ENCODE measurements at places on chromosomes 4 and X. TPM values are rescaled to one million over a fixed set of nuclear protein-coding genes. Genes with fewer than 3 reads are reported as not detected.

The ADGRG4 gene
- not detected for total RNA-seq

GRCh38 chr4:80054375-80054774 is 18.7 kb downstream of the ANTXR2 start:
- H3K4me3 ChIP-seq: no peak overlapping the region
- H3K4me1 ChIP-seq: peaks cover 12% of the 10 kb centered on the region
- peaks cover 3% of the 10 kb centered on the region for H3K36me3 ChIP-seq
- H3K27ac ChIP-seq: no peak overlapping the region
- no peak for DNase-seq

The AFM gene
- total RNA-seq: not detected

DNA sequence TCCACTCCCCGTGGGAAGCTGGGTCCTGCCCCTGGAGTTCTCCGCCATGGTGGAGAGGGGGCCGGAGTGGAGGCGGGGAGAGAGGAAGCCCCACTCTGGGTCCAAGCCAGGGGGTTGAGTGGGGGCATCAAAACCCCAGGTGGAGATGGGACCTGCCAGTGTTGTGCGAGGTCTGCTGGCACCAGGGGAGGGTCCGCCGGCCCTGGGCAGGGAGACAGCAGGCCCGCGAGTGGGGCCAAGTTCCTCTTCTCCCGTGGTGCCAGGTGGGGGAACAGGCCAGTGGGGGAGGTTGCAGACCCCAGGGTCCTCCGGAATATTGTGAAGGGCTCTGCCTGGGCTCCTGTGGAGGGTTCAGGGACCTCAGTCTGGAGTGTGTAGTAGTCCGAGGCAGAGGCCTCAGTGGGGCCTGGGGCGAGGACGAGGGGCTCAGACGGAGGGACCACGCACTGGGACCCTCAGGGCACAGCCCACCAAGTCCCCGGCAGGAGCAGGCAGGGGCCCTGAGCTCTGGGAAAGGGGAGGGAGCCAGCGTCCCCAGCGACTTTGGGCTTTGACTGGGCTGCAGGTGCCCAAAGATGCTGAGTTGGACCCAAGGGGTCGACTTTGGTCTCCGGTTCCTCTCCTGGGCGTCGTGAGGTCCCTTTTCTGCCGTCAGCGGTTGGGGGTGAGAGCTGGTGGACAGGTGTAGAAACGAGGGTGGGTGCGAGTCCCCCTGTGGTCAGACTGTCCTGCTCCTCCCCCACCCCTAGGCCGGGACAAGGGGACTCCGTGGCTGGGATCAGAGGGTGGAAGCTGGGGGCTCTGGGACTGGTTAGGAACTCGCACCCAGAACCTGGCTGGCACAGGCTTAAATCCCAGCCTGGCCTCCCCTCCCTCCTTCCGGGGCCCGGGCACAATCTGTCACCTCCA is 43.8 kb upstream of the NKX1-1 start:
- H3K27ac ChIP-seq: no peak overlapping the region
- no peak overlapping the region for H3K4me3 ChIP-seq
- H3K36me3 ChIP-seq: no peaks in the 10 kb centered on the region
- H3K4me1 ChIP-seq: no peaks in the 10 kb centered on the region

The SPOCK3 gene
- total RNA-seq: not detected

The CLCN4 gene
- total RNA-seq: 0.11 TPM

- DNase-seq: no peak
- no peaks in the 10 kb centered on the region for H3K36me3 ChIP-seq
- H3K4me1 ChIP-seq: no peaks in the 10 kb centered on the region
- H3K27ac ChIP-seq: no peak overlapping the region
- H3K27me3 ChIP-seq: no peaks in the 10 kb centered on the region
Measured at GRCh38 chrX:74510401-74510800, 89.1 kb downstream of the SLC16A2 start.

DNA sequence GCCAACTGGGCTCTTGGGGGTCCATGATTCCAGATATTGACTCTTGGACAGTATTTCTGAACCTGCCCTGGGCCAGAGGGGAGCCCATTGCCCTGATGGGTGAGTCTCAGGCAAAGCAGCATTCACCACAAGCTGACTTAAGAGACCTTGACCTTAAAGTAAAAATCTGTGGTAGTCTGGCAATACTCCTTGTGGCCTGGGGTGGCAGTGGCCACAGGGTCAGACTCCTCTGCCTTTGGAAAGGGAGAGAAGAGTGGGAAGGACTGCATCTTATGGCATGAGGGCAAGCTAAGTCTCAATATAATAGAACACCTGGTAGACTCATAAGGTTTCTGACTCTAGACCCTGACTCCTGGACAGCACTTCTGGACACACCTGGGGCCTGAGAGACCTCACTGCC is 340.3 kb upstream of the MAD2L1 start:
- H3K4me1 ChIP-seq: no peaks in the 10 kb centered on the region
- no peak for DNase-seq
- H3K4me3 ChIP-seq: no peak overlapping the region
- H3K27me3 ChIP-seq: no peaks in the 10 kb centered on the region
- no peak overlapping the region for H3K27ac ChIP-seq
- H3K36me3 ChIP-seq: no peaks in the 10 kb centered on the region

The FGA gene
- total RNA-seq: not detected

The SLC7A11 gene
- total RNA-seq: 0.34 TPM

The RNF128 gene
- total RNA-seq: not detected

GRCh38 chr4:54254915-54255246 is 25.8 kb downstream of the PDGFRA start:
- no peaks in the 10 kb centered on the region for H3K36me3 ChIP-seq
- H3K27me3 ChIP-seq: no peaks in the 10 kb centered on the region
- no peak for DNase-seq
- H3K27ac ChIP-seq: no peak overlapping the region
- H3K4me1 ChIP-seq: no peaks in the 10 kb centered on the region

DNA sequence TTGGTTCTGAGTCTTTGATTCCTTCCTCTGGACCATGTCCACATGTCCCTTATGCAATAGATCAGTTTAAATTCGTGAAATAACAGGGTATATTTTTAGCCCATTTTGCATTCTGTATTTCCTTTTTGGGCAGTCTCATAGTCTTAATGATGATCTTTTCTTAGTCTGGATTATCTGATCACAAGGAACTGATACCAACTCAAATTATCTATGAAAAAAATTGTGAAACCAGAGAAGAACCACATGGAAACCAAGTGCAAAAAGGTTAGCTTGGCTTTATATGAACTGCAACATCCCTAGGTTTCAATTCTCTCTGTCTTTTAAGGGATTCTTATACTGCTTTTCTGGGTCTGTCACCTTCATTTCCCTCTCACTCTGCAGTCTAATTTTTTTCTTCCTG is 608.6 kb upstream of the AADAT start:
- no peaks in the 10 kb centered on the region for H3K27me3 ChIP-seq
- no peaks in the 10 kb centered on the region for H3K4me1 ChIP-seq
- H3K27ac ChIP-seq: no peak overlapping the region
- H3K36me3 ChIP-seq: no peaks in the 10 kb centered on the region
- no peak for DNase-seq

DNA sequence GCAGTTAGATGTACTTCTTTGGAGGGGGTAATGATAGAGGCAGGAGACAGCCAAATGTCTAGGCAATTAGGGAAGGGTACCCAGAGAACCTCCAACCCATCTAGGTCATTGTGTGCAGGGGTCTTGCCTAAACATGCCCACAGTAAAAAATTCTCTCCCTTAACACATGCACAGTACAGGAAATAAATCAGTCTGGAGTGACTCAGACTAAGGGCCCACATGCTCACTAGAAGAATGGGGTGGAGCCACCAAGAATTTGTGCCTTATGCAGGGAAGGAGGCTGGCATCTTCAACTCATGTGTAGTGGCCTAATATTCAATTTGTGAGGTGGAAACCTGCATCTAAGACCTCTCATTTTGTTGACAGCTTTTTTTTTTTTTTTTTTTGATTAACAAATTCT is 945.3 kb upstream of the GRIA3 start:
- no peaks in the 10 kb centered on the region for H3K27me3 ChIP-seq
- DNase-seq: no peak
- no peaks in the 10 kb centered on the region for H3K36me3 ChIP-seq
- H3K27ac ChIP-seq: no peak overlapping the region
- H3K4me1 ChIP-seq: no peaks in the 10 kb centered on the region

GRCh38 chrX:81779701-81780100 is 577.8 kb downstream of the SH3BGRL start:
- no peak overlapping the region for H3K27ac ChIP-seq
- no peaks in the 10 kb centered on the region for H3K27me3 ChIP-seq
- no peak for DNase-seq
- H3K36me3 ChIP-seq: no peaks in the 10 kb centered on the region
- no peak overlapping the region for H3K4me3 ChIP-seq

The AMBN gene
- not detected for total RNA-seq

The XAGE2 gene
- not detected for total RNA-seq

DNA sequence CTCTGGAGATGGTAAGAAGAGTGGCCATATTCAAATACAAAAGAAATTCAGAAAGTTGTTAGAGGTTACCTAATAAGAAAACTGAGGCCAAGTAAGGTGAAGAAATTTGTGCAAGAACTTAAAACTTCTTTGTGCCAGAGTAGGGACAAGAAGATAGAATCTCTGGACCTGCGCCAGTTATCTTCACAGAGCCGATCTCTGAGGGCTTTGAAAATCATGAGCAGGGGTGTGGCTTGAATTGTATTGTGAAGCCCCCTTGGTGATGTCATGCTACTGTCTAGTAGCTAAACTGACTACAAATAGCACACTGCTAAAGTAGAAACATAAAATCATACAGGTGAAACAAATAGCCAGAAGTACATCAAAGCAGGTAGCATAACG is 184.6 kb downstream of the UGT8 start:
- no peak overlapping the region for H3K27ac ChIP-seq
- no peaks in the 10 kb centered on the region for H3K27me3 ChIP-seq
- DNase-seq: no peak
- H3K4me1 ChIP-seq: no peaks in the 10 kb centered on the region

- DNase-seq: no peak
- H3K36me3 ChIP-seq: no peaks in the 10 kb centered on the region
- no peaks in the 10 kb centered on the region for H3K27me3 ChIP-seq
- H3K4me1 ChIP-seq: no peaks in the 10 kb centered on the region
- H3K27ac ChIP-seq: no peak overlapping the region
- no peak overlapping the region for H3K4me3 ChIP-seq
Measured at GRCh38 chr4:127491571-127491970, 141.2 kb upstream of the INTU start.

- H3K4me1 ChIP-seq: no peaks in the 10 kb centered on the region
- H3K36me3 ChIP-seq: no peaks in the 10 kb centered on the region
- no peak for DNase-seq
- no peak overlapping the region for H3K27ac ChIP-seq
- no peaks in the 10 kb centered on the region for H3K27me3 ChIP-seq
Measured at GRCh38 chr4:33071535-33071934, 2351.4 kb downstream of the PCDH7 start.

The CD38 gene
- total RNA-seq: 14.3 TPM

The PLAC1 gene
- total RNA-seq: not detected

GRCh38 chrX:129706400-129707072 is 32.2 kb upstream of the XPNPEP2 start:
- DNase-seq: no peak
- H3K27ac ChIP-seq: no peak overlapping the region
- H3K4me1 ChIP-seq: no peaks in the 10 kb centered on the region
- H3K4me3 ChIP-seq: no peak overlapping the region
- no peaks in the 10 kb centered on the region for H3K36me3 ChIP-seq

DNA sequence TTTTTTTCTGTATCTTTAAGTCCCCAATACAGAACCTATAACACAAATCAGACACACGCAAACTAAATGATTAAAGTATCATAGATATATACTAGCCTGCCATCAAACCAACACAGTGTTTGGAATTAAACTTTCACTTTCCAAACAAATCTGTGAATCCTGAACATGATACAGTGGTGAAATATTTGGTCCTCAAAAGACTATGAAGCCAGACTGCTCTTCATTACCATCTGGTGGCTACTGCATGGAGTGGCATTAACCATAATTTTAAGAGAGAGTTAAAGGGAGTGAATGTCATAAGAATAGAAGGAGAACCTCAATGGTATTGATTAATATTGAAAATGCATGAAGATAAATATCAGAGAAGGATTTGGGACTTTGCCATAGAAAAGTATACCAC is 9.2 kb upstream of the GABRA4 start:
- no peak overlapping the region for H3K27ac ChIP-seq
- no peaks in the 10 kb centered on the region for H3K36me3 ChIP-seq
- no peak overlapping the region for H3K4me3 ChIP-seq
- no peaks in the 10 kb centered on the region for H3K27me3 ChIP-seq

The PRRG1 gene
- total RNA-seq: not detected

DNA sequence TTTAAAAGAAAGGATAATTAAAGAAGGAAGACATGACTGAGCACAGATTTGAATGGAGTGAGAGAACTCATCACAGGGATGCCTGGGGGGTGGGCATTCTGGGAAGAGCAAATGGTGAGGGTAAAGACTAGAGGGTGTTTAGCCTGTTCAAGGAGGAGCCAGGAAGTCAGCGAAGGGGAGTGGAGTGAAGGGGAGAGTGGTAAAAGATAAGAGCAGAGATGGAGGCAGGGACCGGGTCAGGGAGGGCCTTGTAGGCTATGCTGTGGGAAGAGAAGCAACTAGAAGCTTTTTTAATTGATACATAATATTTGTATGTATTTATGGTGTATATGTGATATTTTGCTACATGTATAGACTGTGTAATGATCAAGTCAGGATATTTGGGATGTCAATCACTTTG is 2.2 kb upstream of the VGLL1 start:
- H3K4me1 ChIP-seq: no peaks in the 10 kb centered on the region
- no peaks in the 10 kb centered on the region for H3K27me3 ChIP-seq
- no peaks in the 10 kb centered on the region for H3K36me3 ChIP-seq
- no peak overlapping the region for H3K4me3 ChIP-seq
- DNase-seq: no peak
- no peak overlapping the region for H3K27ac ChIP-seq

The CXCL13 gene
- not detected for total RNA-seq

- H3K27ac ChIP-seq: no peak overlapping the region
- H3K4me1 ChIP-seq: peaks cover 49% of the 10 kb centered on the region
- no peak overlapping the region for H3K4me3 ChIP-seq
- no peaks in the 10 kb centered on the region for H3K27me3 ChIP-seq
Measured at GRCh38 chr4:42642101-42642797, 14.7 kb downstream of the ATP8A1 start.

DNA sequence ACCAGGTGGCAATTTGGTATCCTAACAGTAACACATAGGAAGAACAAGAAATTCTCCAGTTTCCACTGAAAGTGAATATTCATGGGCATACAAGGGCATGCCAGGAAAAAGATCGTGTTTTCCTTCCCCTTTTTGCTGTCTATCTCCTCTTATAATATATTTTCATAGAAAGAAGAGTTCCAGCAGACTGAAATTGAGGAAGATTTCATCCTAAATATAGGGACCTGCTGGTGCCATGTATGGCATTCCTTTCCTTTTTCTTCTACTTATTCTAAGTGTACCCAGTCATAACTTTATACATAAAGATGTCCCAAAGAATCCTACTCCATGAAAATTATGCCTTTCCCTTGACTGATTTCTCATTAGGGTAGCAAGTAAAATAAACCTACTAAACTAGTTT is 40.8 kb upstream of the KCNIP4 start:
- no peak for DNase-seq
- no peaks in the 10 kb centered on the region for H3K36me3 ChIP-seq
- H3K27ac ChIP-seq: no peak overlapping the region
- H3K4me1 ChIP-seq: no peaks in the 10 kb centered on the region
- H3K27me3 ChIP-seq: no peaks in the 10 kb centered on the region

Measured in naive thymus-derived CD4-positive, alpha-beta T cell (primary cell).